ENCODE measurements at places on chromosomes 5 and 9.

GRCh38 chr5:32410630-32411029 is 33.9 kb downstream of the ZFR start:
- DNase-seq = no peak

DNA sequence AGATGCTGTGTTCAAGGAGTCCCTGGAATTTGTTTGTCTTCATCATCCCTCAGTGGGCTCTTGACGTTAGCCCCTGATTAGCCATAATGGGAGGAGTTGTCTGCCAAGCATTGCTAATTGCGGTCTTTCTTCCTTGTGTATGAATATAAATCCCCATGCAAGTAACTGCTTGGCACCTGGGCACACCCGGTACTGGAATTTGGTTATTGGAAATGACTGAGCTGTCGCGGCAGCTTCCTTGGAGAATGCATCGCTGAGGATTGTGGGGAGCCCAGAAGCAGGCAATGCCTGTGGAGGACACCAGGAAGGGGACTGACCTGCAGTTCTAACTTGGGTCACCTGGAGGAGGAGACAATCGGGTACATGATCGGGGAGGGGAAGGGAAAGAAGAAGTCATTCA is 53.3 kb upstream of the CTSL start:
- DNase-seq = no peak

DNA sequence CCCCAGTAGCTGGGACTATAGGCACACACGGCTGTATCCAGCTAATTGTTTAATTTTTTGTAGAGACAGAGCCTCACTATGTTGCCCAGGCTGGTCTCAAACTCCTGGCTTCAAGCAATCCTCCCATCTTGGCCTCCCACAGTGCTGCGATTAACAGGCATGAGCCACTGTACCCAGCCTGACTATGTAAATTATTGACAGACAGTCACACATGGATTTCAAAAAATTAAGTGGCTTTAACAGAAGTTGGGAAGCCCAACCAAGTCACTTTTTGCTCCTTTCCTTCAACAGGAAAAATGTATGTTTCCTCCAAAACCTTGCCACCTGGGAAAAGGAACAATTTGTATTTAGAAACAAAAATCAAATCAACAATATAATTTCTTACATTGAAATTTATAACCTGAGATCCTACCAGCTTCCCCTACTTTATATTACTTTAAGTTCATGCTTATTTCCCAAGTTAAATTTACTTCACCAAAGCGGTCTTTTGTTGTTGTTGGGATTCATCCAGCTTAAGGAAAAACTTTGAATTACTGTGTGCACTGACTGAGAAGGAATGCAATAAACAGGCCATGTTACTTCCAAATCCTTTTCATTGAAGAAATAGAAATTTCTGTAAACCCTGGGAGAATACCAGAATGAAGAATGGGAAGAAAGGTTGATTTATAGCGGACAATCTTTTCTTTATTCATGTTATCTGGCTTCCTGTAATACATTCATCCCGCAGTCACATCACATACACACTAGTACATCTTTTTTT is 8.6 kb downstream of the PCA3 start:
- no peak for DNase-seq

DNA sequence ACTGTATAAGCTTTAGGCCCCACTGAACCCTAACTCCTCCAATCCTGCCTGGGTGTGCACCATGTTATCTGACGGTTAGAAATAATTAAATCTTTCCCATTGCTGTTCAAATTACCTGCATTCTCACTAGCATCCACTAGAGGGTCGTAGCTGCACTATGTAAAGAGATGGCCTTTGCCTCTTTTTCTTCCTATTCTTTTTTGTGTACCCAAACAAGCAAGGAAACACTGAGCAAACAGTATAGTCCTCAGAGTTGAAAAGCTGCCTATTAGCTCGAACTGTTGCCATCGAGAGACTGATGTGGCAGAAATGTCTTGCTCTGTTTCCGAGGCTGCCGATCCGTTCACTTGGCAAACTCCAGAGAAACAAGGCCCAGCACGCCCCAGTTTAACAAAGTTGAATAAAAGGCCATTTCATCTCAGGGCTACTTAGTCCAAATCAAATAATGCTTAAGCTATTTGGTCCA is 163.8 kb upstream of the TRPM3 start:
- DNase-seq = peak; percentile 7

- DNase-seq = no peak
Measured at GRCh38 chr5:61020415-61020814, 75.4 kb downstream of the NDUFAF2 start.

DNA sequence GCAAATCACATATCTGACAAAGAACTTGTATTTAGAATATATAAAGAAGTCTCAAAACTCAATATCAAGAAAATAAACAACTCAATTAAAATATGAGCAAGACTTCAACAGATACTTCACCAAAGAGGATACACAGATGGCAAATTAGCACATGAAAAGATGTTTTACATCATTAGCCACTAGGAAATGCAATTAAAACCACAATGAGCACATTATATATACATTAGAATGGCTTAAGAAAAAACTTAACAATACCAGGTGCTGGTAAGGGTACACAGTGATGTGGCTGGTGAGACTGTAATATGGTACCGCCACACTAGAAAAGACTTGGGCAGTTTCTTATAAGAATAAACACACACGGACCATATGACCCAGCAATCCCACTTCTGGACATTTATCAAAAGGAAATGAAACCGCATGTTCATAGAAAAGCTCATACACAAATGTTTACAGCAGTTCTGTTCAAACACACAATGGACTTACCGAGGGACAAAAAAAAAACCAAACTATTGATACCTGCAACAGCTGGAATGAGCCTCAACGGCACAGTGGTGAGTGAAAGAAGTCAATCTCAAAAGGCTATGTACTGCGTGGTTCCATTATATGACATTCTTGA is 27.6 kb downstream of the SEMA4D start:
- no peak for DNase-seq

DNA sequence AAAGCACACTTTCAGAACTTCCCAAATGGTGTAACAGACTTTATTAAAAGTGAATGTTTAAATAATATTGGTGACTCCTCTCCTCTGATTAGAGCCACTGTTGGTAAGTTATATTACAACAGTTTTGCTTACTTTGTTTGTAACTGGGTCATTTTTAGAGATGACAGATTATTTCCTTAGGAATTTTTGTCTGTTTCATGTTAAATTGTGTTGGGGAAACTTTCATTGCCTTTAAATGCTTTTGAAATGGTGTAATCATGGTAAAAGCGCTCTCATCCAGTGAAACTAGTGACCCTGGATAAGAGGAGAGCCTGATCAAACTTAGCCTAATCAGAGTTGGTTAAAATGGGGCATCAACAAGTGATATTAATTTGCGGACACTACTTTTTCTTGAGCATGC is 39.4 kb downstream of the TNPO1 start:
- DNase-seq = no peak

DNA sequence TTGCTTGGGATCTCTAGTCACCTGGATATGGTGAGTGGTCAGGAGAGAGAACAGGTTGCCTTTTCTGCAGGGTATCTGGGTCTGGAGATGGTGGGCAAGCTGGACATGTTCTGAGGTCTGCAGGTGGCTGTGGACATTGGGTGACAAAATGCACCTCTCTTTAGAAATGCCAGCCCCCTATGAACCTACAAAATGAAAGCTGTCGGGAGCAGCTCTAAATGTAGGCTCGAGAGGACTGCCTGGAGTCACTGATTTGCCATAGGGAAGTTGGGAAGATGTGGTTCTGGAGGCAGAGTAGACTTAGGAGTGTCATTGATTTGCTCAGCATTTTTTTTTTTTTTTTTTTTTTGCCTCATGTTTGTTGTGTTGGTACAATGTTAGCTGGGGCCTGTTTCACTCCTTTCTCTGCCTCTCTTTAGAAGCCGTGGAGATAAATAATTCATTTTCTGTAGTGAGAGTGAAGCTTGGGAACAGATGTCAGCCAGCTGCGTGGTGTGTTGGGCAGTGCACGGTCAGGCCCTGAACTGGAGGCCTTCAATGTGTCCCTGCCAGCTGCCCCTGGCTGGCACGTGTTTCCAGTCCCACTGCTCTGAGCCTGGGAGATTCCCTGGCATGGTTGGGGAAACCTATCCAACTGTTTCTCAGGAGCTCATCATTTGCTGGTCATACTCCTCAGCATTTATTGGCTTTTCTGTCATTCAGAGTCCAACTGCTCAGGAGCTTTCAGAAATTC is 5.4 kb downstream of the RGS3 start:
- no peak for DNase-seq

DNA sequence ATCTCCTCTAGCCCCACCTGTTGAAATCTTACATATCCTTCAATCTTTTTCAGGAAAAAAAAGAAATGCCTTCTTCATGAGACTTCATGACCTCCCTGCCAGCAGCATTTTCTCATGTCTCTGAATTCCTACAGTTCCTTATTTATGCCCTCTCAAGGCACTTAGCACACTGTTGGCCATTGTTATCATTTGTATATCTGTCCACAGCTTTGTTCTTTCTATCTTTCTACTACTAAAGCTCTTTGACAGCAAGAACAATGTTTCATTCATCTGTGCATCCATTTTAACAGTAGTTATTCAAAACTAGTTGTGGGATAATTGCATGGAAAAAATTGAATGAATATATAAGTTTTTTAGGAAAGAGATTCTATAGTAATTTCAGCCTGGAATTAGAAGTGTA is 20.9 kb upstream of the GZMA start:
- DNase-seq = no peak

GRCh38 chr5:20369518-20369885 is 381.5 kb upstream of the CDH18 start:
- no peak for DNase-seq

- no peak for DNase-seq
Measured at GRCh38 chr5:6408260-6408596, 29.9 kb upstream of the MED10 start.

- no peak for DNase-seq
Measured at GRCh38 chr5:16865151-16865550, 70.9 kb downstream of the MYO10 start.

- DNase-seq = no peak
Measured at GRCh38 chr5:42995360-42995751, 44.8 kb downstream of the ANXA2R start.

DNA sequence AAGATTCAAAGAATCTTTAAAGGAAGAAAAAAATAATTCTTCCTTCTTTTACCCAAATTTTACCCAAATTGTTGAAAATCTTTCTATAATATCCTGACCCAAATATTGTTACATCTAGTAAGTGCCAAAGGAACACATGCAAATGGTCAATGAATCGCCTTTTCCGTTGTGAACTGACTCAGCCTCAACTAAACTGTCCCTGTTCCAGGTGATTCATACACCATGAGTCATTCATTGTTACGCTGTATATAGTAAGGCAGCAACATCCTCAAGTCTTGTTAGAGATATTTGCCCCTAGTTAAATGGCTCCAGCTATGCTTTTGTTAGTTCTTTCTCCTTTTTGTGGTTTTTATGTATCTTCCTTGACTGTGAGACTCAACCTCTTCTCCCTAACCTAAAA is 9.7 kb downstream of the PTGER4 start:
- peak; percentile 90 for DNase-seq

- DNase-seq = no peak
Measured at GRCh38 chr9:107177857-107178256, 105.2 kb upstream of the RAD23B start.

DNA sequence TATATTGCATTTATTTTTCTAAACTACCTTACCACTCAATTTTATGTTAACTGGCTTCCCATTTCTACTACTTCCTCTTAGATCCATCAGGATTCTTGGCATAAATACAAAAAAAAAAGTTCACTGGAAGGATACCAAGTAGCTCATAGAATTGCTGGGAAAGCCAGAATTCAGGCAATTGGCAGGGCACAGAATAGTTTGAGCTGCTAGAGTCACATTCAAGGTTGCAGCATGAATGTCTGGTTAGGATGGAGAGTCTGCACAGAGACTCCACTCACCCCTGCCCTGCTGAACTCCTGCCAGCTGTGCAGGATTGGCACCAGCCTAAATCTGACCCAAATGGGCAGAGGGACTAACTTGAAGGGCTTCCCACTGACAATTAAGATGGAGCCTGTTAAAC is 4.9 kb upstream of the AMACR start:
- DNase-seq = no peak

GRCh38 chr5:135171336-135171735 is 137.3 kb upstream of the PITX1 start:
- DNase-seq = no peak
